ENCODE measurements at places on chromosomes 13 and 19.

GRCh38 chr13:40272776-40273139 lies 393.7 kb downstream of the FOXO1 start:
- DNase-seq, result no peak

DNA sequence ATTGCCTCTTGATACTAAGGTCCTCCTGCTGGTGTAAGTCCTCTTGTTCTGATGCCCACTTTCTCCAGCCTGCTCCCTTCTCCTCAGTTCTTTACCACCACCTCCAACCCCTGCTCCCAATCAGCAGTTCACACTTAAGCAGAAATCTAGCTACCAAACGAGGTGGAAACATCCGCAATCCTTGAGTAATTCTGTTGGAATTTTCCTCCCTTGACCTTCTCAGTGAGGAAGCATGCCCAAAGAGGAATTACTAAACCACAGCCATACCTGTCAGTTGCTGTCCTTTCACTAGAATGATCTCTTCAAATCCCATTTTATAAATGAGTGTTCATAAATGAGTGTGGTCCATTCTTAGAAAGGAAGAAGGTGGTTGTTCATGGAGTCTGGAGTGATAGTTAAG lies 289.9 kb downstream of the DACH1 start:
- no peak for DNase-seq

GRCh38 chr19:28242317-28242927 lies 970.5 kb downstream of the UQCRFS1 start:
- DNase-seq, result no peak

GRCh38 chr13:28490061-28490460 lies 4.9 kb downstream of the FLT1 start:
- no peak for DNase-seq

DNA sequence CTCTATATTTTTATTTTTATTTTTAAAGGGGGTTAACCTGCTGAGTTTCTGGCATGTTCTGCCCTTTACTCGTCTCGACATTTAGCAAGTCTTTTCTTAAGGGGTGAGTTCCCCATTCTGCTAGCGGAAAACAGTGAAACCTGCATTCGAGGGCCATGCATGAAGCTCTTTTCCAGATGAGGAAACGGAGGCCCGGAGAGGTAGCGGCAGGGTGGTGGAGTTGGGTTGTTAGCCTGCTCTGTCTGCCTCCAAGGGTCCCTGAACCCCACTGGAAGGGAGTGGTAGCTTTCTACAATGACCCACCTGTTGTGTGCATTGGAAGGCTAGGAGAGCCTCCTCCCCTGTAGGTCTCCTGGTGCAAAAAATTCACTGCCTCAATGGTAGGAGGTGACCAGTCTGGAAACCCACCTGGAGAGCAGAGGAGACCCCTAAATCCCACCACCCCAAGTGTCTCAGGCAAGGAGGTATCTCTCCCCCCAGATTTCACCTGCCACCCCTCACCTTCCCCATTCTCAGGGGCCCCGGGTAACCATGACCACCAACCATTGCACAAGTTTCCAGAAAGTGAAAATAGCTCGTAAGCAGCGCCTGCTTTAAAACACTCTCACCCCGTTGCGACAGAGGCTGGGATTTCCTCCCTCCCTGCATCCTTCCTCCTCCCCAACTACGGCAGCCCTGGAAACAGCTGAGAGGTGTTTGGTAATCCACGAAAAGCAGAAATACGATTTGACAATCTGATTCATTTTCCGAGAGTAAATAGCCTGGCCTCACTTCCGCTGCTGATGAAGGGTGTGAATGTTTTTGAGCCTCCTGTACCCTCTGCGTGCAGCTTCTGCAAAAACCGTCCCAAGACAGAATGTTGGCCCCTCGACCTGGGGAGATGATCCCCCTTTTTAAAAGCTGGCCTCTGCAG lies 3.5 kb downstream of the KLF2 start:
- no peak for DNase-seq

DNA sequence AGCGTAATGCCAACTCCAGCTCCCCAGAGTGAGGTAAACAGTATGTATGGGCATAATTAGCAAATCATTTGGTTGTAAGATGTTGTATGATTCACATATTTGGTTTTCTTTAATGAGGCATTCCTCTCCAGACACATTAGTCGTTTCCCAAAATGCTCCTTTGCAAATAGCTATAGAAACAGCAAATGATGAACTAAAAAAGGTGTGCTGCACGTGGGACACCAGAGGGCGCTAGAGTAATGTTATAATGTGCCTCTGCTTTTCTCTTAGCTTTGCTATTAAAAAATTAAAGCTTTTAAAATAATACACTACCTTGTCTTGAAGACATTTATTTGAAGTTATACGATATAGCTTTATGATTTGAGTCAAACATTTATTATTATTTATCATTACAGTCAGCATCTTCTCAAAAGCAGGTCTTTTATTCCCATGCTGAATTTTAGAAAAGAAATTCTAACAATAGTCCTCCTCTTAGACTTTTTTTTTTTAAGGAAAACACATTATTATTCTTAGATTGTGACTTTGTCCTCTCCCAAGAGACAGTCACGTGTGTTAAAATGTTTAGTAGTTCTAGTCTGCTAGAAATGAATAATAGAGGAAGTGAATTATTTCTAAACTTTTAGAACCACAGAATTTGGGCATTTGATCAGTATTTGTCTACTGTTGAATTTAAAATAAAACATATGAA lies 121.6 kb upstream of the FRY start:
- no peak for DNase-seq

DNA sequence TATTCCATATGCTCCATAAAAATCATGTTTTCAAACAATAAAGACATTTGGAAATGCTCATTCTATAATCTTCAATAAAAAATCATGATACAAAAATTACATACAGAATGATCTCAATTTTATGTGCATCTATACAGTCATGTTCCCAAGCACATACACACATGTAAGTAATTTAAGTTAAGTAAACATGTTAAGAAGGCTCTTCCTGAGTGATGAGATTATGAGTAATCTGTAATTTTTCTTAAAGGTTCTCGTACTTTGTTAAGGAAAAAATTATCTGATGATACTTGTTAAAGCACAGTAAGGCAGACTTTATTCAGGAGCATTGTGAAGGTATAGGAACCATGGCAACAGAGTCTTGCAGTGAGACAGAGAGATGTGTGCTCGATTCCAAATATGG lies 30.0 kb upstream of the DLEU7 start:
- no peak for DNase-seq

DNA sequence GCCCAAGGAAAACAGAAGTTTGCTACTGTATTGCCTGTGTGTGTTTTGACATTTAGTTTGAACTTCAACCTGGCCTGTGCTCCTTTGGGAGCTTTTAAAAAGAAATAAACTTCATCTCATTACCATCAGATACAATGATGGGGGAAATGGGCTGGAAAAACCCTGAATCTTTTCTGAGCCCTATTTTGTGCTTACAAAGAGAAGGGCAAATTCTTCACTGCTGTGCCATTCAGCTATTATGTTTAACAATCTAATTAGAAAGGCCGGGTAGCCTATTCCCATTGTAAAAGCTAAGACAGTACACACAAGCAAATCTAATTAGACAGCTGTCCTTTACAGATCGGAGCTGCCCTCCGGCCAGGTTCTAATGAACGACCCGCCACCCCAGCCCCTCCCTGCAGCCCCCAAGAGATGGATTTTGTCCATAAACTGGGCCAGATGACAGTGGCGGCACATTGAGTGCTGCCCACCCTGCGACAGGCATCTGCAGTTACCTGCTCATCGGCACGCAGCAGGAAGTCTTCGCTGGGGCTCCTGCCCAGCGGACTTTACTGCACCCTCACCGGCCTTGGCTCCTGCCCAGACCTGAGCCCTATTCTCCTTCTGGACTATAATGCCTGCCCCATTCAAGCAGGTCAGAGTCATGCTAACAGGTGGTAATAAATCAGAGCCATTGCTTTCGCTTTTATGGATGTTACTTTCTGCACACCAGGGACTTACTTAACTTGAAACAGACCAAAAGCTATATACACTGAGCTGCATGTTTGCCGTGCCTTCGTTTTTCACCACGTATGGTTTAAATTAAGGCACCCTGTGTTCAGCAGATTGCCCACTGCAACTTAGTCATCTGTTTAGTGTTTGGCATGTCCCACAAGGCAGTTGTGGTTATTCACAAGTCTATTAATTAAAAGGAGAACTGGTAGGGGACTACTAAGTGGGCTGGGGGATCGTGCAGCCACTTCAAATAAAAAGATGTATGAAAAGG lies 549.6 kb downstream of the FGF9 start:
- DNase-seq, result no peak

DNA sequence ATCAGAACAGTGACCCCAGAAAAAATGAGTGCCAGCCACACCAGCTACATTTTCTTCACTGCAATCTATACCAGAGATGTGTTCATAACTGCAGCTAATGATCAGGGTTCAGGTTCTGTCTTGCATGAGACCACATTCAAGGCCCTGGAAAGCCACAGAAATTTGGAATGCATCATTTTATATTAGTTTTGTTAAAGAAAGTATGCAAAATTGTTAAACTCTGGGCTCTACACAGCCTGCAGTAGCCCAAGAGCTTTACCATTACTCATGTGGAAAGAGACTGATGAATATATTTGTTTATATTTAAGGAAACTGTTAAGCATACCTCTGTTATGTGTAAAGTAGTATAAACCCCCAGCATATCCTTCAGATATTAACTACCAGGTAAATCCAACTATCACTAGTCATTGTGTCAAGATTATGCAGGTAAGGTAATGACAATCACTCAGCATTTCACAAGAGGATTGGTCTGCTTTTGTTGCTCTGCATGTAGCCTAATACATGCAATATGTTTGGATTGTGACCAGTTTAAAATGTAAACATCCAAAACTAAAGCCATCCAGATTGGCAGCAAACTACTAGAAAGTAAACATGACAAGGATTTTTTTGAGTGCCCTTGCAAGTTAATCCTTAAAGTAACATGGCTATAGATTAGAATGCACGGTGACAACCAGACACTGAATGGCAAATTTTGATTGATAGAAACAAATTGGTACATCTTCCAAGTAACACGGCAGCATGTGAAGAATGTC lies 429.1 kb upstream of the ARGLU1 start:
- DNase-seq, result no peak

- no peak for DNase-seq
Measured at GRCh38 chr13:113491418-113491883, 940 bp upstream of the DCUN1D2 start.

- no peak for DNase-seq
Measured at GRCh38 chr19:48490981-48491792, 20.4 kb downstream of the LMTK3 start.

- no peak for DNase-seq
Measured at GRCh38 chr19:1538978-1539377, 15.1 kb downstream of the PLK5 start.

DNA sequence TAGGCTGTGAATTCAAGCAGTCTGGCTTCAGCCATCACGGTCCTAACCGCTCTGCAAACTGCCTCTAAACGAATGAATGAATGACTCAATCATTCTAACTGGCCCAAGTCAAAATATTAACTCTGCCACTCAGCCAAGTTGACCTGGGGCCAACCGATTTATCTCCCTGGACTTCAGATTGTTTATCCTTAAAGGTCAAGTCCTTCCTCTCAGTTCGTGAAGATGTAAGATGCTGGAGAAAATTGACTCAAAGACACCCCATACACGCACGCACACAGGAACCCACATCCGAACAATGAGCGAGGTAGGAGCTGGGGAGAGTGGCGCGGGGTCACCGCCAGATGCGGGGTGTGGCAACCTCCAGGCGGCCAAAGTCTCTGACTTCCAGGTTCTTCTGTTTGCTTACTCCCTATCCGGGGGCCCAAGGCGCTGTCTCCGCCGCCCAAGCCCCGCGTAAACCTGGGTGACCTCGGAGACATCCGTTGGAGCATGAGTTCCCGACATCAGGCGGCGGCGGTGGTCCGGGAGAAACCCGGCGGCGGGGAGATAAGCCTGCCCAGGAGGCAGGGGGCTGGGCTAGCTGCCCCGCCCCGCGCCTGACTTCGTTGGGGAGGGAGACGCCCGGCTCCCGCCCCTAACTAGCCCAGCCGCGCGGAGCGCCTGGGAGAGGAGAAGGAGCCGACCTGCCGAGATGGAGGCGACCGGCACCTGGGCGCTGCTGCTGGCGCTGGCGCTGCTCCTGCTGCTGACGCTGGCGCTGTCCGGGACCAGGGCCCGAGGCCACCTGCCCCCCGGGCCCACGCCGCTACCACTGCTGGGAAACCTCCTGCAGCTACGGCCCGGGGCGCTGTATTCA lies at the start of gene CYP2S1:
TSS of gene CYP2S1 (plus strand) at position 646 of the 856 bp plus-strand sequence. CDS start at position 692, 46 bp downstream.
- no peak for DNase-seq

DNA sequence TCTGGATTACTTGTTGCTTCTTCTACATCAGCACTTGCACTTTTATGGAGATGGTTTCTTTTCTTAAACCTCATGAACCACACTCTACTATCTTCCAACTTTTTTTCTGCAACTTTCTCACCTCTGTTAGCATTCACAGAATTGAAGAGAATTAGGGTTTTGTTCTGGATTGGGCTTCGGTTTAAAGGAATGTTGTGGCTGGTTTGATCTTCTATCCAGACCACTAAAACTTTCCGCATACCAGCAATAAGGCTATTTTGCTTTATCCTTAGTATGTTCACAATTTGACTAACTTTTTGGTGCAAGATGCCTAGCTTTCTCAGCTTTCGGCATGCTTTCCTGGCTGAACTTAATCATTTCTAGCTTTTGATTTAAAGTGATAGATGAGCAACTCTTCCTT lies 666.7 kb upstream of the MIR17HG start:
- no peak for DNase-seq

- no peak for DNase-seq
Measured at GRCh38 chr13:99994638-99995020, 13.0 kb downstream of the ZIC2 start.

DNA sequence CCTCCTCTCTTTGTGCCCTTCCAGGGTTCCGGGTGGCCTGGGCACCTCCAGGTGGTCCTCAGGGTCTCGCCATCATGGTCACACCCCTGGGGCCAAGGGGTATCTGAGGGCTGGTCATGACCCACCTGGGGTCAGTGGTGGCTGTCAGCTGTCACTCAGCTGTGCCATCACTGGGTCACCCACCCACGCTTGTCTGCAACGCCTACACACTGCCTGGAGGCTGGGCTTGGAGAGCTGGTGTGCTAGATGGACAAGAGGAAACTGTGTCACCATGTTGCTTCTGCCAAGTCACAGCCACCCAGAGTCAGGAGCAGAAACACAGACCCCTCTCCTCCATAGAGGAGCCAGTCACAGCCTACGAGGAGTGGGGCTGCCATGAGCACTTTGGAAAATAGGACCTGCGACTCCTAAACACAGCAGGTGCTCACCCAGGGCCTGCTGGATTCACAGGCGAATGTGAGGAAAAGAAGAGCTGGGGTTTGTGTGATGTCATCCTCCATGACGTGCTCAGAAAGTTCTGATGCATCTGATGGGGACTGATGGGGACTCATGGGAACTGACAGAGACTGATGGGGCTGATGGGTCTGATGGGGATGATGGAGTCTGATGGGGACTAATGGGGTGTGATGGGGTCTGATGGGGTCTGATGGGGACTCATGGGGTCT lies 10.7 kb upstream of the GRTP1 start:
- no peak for DNase-seq

GRCh38 chr13:62014299-62014698 lies 598.6 kb upstream of the PCDH20 start:
- DNase-seq, result no peak

GRCh38 chr13:67224148-67224846 lies 5.8 kb downstream of the PCDH9 start:
- peak; percentile 37 for DNase-seq
